Muscle of leg (tissue), 16 donors: ENCODE measurements at places on chromosomes 6 and 20.

GRCh38 chr20:40499391-40499790 is 189.6 kb downstream of the MAFB start:
- DNase-seq: no peak

DNA sequence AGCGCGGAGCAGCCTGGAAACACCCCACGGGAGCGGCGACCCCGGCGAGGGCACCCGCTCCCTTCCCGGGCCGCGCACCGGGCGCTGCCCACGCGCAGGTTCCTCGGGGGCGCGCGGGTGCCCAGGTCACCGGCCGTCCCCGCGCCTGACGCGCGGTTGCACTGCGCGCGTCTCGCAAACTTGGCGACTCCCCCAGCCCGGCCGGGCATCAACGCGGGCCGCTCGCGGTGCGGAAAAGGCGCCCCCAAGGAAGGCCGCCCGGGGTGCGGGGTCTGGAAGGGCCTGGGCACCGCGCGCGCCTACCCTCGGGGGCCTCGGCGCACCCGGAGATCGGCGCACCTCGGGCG is 555 bp upstream of the ZBTB46 start:
- DNase-seq: peak; percentile 44

GRCh38 chr6:158290659-158291058 is 21.6 kb upstream of the TULP4 start:
- DNase-seq: no peak

- DNase-seq: peak; percentile 53
Observed at GRCh38 chr6:149450679-149451375, 34.0 kb downstream of the ZC3H12D start.

DNA sequence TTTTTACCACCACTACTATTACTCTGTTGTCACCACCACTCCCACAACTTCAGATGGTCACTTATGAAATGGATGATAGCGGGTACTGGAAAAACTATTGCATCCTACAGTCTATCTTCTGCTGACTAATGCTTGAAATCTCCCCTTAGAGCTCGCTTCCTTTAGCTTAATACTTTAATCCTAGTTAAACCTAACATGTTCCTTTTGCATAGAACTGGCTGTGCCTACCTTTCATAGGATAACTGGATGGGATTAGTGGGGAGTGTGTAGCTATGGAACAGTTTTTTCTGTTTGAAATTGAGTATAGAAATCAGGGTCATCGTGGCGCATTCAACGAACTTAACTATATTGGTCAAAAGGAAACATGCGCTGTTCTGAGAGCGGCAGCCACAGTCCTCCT is 294.7 kb downstream of the FARS2 start:
- no peak for DNase-seq

DNA sequence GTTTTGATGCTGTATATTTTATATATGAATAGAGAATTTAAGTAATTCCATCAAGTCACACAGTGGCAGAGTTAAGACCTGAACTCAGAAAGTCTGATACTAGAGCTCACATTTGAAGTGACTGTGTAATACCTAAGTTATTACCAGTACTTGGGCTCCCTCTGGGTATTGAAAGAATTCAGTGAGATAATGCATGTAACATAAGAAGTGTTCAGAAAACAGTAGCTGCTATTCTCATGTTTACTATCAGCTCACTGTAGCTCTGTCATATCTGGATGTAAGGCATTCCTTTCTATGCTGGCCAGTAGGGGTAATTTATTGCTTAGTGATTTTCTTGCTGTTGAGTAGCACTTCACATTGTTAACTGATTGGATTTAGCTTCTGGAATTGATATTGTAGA is 44.6 kb downstream of the NKX2-4 start:
- no peak for DNase-seq

DNA sequence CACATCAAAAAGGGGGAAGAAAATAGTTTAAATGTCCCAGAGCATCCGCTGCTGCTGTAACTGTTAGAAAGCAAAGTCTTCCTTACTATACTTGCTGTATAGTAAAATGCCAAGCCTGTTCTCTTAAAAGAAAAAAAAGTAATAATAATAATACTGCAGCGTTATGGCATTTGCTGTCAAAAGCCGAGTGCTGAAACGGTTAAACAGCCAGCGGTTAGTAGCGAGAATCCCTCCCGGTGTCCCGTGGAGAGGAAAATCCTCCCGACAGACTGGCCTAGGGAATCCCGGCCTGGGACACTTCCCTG is 19.5 kb upstream of the NFATC2 start:
- no peak for DNase-seq

DNA sequence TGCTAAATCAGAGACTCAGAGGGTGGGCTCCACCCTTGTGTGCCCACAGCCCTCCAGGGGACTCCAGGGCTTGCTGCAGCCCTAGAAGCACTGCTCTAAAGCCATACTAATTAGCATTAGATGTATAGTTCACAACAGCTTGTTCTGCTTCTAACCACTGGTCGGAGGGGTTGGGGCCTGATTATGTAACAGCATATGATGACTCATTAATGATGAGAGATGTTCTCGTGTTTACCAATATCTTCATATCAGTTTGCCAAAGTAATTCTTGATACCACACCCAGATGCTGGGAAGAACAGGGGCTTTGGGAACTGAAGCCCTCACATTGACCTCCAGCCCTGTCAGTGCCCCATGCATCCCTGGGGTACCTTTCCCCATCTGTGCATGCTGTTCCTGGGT is 104.1 kb upstream of the FOXA2 start:
- DNase-seq: no peak

DNA sequence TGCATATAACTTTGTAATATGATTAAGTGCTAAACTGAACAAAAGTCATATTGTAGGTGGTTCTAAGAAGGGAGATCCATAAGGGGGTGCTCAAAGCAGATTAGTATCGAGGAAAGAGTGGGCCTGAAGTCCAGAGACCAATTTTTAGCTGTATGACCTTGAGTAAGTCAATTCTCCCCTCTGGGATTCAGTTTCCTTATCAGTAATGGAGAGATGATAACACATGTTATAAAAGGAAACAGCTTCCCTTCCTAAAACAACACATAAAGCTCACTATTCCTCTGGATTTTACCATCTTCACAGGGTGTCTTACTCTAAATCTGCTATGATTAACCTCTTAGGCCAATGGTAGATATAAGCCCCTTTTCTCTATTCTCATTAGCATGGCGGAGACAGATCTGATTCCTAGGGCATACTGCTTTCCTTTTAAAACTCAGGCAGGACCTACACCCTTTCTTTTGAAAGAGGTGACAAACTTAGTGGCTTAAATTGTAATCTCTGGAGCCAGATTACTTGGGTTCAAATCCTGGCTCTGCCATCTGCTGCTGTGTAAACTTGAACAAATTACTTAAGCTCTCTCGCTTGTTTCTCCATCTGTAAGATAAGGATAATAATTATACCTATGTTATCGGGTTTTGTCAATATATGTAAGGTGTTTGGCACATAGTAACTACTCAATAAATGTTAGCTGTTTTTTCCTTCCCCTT is 39.5 kb downstream of the ACSS2 start:
- no peak for DNase-seq

DNA sequence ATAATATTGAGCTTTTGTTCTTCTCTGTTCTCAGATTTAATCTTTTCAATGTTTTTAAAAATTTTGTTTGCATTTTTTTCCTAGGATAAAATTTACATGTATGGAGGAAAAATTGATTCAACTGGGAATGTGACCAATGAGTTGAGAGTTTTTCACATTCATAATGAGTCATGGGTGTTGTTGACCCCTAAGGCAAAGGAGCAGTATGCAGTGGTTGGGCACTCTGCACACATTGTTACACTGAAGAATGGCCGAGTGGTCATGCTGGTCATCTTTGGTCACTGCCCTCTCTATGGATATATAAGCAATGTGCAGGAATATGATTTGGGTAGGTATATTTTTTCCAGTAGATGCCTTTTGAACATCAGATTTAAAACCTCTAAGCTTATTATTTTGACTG is 89.8 kb downstream of the ATRN start:
- no peak for DNase-seq

DNA sequence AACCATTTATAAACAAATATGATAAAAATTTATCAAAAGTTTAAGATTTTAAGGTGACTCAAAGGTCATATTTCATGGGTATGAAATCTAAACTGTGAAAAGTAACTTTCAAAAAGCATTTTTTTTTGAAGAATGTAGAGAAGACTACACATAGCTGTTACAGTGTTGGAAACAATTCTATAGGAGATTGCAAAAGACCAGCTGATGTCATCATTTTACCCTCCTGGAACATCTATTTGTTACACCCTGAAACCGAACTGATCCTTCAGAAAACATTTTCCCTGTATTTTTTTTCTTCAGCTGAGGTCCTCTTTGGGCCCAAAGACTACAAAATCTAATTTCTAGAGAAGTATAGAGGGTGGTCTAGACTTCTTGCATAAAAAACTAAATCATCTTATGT is 297.5 kb upstream of the FERMT1 start:
- no peak for DNase-seq

- DNase-seq: no peak
Observed at GRCh38 chr6:97113170-97113569, 169.8 kb downstream of the MMS22L start.

DNA sequence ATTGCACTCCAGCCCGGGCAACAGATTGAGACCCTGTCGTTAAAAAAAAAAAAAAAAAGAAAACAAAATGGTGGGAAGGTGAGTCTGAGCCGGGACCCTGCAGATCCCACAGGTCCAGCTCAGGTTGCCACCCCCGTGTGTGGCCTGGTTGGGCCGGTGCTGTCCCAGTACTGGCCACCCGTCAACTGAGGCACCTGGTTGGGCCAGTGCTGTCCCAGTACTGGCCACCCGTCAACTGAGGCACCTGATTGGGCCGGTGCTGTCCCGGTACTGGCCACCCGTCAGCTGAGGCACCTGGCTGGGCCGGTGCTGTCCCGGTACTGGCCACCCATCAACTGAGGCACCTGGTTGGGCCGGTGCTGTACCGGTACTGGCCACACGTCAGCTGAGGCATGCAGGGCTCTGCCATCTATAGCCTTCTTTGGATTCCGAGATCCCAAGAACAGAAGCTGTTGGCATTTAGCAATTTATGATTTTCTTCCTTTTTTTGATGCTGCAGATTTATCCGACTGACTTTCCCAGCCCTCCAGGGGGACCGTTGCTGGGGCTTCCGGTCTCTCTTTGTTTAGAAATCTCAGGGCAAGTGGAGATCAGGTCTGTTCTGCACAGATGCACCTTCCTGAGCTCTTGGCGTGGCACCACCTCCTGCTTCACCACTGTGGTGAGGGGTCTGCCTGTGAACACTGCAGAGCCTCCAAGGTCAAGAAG is 113.8 kb downstream of the SYCP2 start:
- no peak for DNase-seq

DNA sequence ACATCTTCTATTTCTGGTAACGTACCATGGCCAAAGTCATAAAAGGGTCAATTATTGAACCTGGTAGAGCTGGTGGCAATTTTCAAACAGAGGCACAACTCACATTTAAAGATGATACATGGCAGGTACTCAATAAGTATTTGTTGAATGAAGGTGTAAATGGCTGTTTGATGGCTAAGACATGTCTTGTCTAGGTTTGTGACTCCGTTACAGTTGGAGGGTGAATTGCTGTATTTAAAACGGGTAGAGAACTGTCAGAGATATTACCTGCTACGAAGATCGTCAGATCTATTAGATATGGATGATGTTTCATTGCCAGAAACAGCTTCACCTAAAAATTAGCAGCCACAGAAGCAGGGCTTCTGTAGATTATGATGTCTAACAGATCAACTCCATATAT is 601.9 kb downstream of the PRKN start:
- no peak for DNase-seq

DNA sequence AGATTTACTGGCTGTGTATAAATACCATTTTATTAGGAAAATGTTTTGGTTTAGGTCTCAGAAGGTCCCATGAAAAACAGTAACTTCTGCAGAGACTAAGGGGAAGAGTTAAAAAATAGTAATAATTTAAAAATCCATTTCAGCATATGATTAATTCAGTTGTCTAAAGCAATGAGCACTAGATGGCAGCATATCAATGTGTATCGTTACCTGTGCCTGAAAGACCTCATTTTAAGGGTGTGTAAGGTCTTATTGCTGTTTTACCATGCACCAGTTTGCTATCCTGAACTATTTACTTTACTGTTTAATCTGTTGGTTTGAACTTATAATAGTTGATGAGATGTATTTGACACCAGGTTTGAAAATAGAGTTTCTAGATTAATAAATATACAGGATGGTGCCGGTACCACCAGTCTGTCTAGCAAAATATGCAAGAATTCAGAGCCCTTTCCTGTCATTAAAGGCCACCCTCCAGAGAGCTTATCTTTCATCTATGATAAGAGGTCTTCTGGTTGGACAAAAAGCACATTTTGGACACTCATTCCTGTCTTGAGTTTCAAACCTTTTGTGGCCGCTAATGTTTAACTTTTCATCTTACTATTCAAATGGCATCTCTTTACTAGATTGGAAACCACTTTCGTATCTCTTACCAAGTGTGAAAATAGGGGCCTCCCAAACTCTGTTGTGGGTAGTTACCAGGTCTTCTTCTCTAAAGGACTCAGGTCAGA is 8.9 kb upstream of the AHI1 start:
- peak; percentile 77 for DNase-seq

- DNase-seq: no peak
Observed at GRCh38 chr6:91392951-91393350, 806.1 kb upstream of the MAP3K7 start.

DNA sequence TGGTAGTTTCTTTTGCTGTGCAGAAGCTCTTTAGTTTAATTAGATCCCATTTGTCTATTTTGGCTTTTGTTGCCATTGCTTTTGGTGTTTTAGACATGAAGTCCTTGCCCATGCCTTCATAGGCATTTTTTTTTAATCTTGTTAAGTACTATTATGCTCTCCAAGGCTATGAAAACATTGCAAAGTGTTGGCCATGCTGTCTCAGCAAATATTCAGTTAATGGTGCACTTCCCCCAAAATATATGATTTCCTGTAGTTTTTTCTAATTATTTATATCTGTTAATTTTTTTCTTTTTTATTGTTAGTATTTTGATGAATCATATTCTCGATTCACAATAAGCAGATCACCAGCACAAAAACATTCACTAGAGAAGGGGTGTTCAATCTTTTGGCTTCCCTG is 806.1 kb upstream of the FLRT3 start:
- DNase-seq: no peak

- peak; percentile 97 for DNase-seq
Observed at GRCh38 chr6:42030585-42031506, 19.5 kb upstream of the TAF8 start.

- DNase-seq: no peak
Observed at GRCh38 chr20:17505636-17506517, 25.3 kb downstream of the BFSP1 start.
